ENCODE measurements at places on chromosomes 6 and 20. TPM values are rescaled to one million over a fixed set of nuclear protein-coding genes. Genes with fewer than 3 reads are reported as not detected.

- H3K36me3 ChIP-seq = no peaks in the 10 kb centered on the region
- H3K27ac ChIP-seq = no peak overlapping the region
Measured at GRCh38 chr6:112802144-112802543, 455.0 kb downstream of the RFPL4B start.

DNA sequence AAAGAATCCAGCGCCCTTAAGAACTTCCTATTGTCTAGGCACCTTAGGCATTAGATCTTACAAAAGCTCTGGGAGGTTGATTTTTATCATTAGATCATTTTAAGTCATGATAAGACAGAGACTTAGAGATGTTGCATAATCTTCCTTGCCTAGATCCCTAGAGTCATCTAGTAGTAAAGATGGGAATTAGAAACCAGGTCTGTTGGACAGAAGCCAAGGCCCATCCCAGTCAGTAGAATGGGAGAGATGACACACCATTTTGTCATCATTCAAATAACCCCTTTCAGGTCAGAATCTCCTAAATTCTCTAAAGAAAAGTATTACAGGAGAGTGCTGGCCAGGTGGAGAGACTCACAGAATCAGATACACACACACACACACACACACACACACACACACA lies 579.1 kb downstream of the BMP2 start:
- H3K36me3 ChIP-seq = no peaks in the 10 kb centered on the region
- no peaks in the 10 kb centered on the region for H3K27me3 ChIP-seq
- H3K4me3 ChIP-seq = no peak overlapping the region
- no peak overlapping the region for H3K27ac ChIP-seq

DNA sequence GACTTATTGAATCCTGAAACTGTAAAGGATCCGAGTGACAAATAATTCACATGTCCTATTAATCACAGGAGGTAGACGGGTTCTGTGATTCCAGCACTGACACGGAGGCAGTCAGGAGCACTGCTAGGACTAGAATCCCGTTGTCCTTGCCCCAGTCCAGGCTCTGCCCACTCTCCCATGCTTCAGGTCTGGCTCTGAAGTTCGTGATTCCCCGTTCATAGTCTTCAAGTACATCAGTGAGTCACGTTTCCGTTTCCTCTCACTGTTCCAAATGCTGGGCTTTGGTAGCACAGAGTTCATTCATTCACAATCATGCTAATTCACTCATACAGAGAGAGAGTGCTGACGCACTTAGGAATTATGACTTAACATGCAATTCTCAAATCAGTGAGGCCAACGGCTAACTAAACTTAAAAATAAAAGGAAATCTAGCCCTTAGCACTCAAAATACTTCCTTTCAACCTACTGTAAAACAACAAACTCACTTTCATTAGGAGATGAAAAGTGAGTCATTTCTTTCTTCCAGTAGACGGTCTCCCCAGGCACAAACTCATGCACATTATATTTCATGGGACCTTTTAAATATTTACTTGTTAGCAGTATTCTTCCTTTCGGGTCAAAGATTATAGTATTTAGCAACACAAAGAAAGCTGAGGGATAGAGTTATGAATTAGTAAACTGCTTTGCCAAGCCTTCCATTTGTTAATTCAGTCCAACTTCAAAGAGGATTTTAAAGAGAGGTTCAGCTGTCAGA lies 94.0 kb upstream of the NHSL1 start:
- no peak for DNase-seq
- H3K27ac ChIP-seq = no peak overlapping the region
- no peaks in the 10 kb centered on the region for H3K4me1 ChIP-seq
- H3K4me3 ChIP-seq = peak overlapping the region; percentile 4
- H3K27me3 ChIP-seq = no peaks in the 10 kb centered on the region

Gene RAET1E
- total RNA-seq = not detected

Gene SLC32A1
- not detected for total RNA-seq
